ENCODE measurements at places on chromosomes 5 and 9.

DNA sequence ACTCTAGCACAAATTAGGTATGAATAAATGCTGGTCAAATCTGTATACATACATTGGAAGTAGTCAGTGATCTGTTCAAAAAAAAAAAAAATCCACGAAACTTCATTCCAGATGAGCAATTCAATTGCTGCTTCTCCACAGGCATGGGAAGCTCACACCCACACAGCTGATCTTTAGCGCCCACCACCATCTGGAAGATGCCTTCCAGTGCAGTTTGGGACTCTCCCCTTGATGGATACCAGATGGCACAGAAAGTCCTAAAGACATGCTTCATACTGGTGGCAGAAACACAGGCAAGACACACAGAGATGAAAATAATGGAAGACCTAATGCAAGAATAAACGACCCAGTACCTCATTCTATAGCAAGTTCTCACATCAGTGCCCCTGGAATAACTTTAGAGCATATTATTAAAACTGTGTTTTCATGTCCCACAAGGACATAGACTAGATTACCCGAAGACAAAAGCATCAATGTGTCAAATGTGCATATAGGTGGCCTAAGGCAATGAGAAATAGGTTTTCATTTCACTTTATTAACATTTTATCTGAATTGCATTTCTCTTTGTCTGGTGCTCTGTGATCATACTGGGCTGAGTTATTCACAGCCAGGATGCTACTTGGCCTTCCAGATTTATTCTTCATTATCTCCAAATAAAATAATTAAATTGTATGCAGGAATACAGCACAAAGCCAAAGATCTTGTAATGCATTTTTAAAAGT, 135.4 kb upstream of the TAS2R1 start:
- DNase-seq = no peak

- no peak for DNase-seq
Observed at GRCh38 chr9:99130069-99130468, 25.2 kb downstream of the TGFBR1 start.

- no peak for DNase-seq
Observed at GRCh38 chr9:127714951-127715469, 453 bp downstream of the PTRH1 start.

DNA sequence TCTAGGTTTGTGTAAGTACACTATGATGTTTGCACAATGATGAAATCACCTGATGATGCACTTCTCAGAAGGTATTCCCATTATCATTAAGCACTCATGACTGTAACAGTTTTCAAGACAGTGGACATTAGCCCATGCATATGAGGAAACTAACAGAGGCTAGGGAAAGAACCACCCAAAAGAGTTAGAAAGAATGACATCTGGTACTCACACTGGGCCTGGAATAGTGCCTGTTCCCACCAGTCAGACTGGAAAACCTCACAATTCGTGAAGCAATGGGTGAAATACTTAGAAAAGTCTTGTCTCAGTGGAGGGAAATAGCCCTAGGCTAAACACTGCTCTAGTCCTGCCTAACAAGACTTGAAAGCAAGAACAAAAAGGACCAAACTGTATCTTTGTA, 117.4 kb upstream of the GDNF start:
- no peak for DNase-seq

GRCh38 chr9:76374783-76375559, 19.3 kb downstream of the RFK start:
- DNase-seq = no peak

- DNase-seq = no peak
Observed at GRCh38 chr5:122220511-122220910, 91.2 kb downstream of the ZNF474 start.

DNA sequence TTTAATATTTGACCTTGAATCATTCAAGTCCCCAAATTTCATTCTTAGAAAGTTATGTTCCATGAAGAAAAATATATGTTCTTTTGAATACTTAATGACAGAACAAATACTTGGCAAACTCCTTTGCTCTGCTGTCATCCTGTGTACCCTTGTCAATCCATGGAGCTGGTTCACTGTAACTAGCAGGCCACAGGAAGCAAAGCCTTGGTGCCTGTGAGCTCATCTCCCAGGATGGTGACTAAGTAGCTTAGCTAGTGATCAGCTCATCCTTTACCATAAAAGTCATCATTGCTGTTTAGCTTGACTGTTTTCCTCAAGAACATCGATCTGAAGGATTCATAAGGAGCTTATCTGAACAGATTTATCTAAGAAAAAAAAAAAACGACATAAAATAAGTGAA, 65.4 kb downstream of the WDR41 start:
- DNase-seq = no peak

- DNase-seq = no peak
Observed at GRCh38 chr5:95281226-95281625, 3.7 kb downstream of the MCTP1 start.

GRCh38 chr5:14588758-14589543, 7.4 kb downstream of the OTULINL start:
- no peak for DNase-seq

- no peak for DNase-seq
Observed at GRCh38 chr5:56253126-56253525, 20.0 kb upstream of the ANKRD55 start.

DNA sequence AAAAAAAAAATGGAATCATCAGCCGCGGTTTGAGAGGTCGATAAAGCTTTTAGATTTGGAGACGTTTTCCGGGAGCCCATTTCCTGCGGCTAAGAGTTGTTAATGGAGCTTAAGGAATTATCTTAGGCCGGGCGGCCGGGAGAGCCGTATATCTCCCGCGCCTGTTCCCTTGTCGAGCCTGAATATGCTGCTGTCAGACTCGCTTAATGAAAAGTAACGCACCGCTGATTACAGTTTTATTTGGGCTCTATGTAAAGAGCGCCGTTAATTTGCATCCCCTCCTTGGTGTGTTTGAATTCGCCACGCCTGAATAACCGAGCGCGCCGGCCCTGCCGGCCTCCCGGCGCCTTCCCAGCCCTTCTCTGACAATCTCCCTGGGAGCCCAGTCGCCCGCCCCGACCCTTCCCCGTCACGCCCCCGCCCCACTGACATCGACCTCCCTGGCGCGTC, 7.9 kb downstream of the IRX4 start:
- DNase-seq = no peak

DNA sequence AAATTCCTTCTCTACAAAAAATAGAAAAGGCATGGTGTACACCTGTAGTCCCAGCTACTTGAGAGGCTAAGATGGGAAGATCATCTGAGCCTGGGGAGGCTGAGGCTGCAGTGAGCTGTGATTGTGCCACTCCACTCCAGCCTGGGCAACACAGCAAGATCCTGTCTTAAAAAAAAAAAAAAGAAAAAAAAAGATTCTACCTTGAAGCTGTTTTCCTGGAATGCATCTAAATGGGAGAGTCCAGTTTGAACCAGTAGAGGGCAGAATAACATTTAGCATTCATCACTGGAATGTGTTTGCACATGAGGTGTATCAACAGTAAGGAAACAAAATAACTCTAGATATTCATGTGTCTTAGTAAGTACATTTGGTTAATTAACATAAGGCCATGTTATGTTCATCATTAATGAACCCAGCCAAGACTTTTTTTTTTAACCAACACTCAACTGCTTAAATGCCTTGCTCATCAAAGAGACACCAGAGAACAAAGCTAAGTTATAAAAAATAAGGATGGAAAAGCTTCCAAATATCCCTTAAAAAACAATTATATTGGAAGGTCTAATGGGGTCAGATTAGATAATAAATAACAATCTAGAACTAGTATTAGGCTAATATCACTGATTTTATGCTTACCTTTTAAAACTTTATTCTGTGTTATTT, 16.1 kb downstream of the IFNE start:
- no peak for DNase-seq

GRCh38 chr5:176185133-176185733, 53.0 kb upstream of the SIMC1 start:
- DNase-seq = no peak

- no peak for DNase-seq
Observed at GRCh38 chr5:138724470-138725146, 28.6 kb upstream of the CTNNA1 start.

DNA sequence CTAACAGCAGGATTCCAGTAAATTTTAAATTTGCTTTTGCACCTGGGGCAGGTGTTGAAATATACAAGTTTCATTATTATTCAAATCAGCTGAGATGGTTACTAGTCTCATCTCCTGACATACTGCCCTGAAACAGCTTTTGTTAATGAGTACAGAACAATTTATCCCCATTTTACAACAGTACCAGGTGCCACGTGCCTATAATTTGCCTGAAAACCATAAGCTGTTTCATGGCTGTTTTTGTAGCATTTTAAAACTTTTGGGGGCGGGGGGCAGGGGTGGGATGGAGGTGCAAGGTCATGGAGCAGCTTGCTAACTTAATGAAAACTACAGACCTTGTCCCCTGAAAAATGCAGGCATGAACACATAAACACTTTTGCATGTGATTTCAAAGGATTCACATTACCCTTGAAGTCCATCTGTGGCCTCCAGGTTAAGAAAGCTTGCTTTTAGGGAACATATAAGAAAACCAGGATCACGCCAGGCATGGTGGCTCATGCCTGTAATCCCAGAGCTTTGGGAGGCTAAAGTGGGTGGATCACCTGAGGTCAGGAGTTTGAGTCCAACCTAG, 42.1 kb downstream of the TIMD4 start:
- DNase-seq = no peak

DNA sequence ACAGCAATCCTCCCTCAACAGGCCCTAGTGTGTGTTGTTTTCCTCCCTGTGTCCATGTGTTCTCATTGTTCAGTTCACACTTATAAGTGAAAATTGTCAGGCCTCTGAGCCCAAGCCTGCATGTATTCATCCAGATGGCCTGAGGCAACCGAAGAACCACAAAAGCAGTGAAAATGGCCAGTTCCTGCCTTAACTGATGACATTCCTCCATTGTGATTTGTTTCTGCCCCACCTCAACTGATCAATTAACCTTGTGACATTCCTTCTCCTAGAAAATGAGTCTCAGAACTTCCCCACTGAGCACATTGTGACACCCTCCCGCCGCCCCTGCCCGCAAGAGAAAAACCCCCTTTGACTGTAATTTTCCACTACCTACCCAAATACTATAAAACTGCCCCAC, 17.4 kb upstream of the TRPC7 start:
- DNase-seq = no peak

DNA sequence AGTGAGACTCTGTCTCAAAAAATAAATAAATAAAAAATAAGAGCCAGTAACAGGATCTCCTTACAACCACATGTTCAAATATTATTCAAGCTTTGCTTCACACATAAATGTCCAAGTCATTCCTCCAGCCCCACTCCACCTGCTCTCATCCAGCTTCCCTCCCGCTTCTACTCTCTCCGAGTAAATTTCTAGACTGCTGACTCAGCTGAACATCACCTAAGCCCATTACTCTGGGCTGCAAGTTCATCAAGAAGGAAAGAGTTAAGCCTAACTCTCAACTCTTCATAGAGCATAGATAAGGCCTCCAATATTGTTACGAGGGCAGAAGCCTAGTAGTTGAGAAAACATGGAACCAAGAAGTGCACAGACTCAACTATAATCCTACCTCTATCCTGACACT, 300.2 kb downstream of the FBXL17 start:
- no peak for DNase-seq

- no peak for DNase-seq
Observed at GRCh38 chr9:138103111-138103848, 225.7 kb downstream of the CACNA1B start.

- no peak for DNase-seq
Observed at GRCh38 chr5:137718611-137719010, 17.3 kb downstream of the KLHL3 start.
